Fibroblast of skin of left quadriceps (primary cell): ENCODE measurements at places on chromosomes 7 and 10.

DNA sequence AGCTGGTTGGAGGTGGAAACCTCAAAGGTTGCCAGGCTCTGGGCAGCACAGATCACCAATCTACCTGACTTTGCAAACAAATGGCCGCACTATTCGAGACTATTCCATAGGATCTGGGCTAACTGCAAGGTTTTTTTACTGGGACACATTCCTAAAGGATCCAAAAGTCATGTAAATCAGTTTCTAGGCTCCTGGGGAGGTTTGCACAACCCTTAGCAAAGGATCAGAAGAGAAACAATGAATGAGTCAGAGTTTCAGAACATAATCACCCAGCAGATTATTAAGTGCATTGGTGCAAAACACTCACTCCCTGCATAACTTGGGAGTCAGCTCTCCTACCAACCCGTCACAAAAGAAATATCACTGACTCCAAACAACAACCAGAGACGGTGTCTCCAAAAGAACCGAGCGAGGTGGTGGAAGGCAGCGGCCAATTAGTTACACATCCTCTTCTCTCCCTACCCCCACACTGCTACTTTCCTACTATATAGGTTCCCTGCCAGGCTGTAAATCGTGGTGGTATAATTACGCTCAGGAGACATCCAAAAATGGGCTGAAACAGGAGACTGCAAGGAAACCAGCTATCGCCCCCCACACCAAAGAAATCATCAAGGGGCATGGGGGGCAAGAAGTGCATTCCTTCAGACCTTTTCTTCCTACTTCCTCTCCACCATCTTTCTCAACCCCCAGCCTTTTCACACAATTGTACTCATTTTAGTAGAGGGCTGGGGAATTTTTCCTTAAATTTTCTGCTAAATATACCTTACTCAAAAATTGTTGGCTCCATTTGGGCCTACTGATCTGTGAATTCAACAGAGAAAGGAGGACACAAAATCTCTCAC is 3.2 kb downstream of the UBE2H start:
- DNase-seq: peak; percentile 73

DNA sequence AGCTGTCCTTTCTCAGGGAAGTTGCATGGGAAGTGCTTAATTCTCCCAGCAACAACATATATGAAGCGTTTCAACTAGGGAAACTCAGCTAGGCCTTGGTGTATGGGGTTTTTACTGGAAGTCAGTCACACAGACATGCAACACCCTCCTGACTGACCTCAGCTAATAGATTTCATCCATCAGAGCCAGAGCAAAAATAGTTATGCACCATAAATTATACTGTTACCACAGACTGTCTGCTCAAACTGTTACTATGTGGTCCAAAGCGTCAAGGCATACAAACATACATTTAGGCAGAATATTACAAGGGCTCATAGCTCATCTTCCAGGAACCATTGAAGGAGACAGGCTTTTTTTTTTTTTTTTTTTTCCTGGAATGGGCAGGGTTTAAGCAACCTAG is 417.9 kb downstream of the ANKRD7 start:
- no peak for DNase-seq

DNA sequence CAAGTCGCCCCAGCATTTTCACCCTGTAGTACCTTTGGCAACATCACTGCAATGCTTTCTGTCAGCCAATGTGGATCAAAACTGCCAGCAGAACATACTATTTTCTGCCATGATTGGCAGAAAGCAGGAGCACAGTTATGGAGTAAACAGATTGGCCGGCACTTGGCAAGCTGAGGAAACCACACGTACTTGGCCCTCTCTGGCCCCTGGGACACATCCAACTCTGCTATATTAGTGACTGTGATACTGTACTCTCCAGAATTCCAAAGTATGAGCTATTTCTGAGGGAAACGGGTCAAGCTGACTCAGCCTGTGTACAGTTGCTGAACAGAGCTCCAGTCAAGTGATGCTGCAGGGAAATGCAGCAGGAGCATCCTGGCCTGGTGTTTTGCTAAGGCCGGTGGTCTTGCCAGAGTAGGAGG is 39.8 kb upstream of the LANCL2 start:
- DNase-seq: peak; percentile 60

GRCh38 chr10:113322843-113323242 is 230.0 kb upstream of the HABP2 start:
- DNase-seq: no peak

DNA sequence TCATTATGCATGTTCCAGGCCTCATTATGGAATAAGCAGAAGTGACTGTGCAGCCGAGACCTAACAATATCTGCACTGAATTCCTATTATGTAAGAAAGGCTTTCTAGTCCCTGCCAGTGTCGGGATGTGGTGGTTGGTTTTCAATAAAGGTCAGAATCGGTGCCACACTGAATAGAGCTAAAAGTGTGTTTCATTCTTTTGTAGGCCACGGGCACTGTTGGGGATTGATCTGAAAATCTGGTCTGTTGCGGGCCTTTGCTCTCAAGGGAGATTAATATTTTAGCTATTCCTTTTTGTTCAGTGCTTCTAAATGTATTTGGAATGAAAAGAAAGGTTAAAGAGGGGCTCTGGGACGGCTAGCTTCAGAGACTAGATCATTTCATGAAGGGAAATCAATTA is 559.4 kb upstream of the GALNT17 start:
- DNase-seq: no peak

DNA sequence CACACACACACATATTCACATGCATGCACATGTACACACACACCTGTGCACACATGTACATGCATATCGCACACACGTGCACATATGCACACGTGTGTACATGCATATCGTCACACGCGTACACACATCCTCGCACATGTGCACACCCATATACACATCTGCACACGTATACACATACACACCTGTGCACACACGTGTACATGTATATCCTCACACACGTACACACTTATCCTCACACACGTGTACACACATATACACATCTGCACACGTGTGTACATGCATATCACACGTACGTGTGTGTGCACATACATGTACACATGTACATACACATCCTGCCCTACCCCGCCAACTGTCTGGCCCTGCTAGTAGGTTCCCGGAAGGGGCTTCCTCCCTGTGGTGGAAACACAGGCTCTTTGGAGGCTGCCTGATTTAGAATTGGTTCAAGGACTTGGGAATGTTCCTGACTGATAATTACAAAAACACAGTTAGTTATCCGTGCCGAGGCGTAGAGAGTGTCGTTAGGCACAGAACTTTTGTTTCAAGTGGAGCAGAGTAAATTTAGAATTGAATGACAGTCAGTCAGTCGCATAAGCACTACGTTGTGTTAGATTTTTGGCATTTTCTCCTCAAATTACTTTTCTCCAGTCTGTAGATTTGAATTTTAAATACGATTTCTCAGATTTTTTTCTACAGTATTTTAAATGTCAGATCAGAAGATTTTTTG is 18.5 kb upstream of the PRKAR1B start:
- DNase-seq: no peak

GRCh38 chr7:37713613-37714012 is 30.0 kb downstream of the GPR141 start:
- no peak for DNase-seq

DNA sequence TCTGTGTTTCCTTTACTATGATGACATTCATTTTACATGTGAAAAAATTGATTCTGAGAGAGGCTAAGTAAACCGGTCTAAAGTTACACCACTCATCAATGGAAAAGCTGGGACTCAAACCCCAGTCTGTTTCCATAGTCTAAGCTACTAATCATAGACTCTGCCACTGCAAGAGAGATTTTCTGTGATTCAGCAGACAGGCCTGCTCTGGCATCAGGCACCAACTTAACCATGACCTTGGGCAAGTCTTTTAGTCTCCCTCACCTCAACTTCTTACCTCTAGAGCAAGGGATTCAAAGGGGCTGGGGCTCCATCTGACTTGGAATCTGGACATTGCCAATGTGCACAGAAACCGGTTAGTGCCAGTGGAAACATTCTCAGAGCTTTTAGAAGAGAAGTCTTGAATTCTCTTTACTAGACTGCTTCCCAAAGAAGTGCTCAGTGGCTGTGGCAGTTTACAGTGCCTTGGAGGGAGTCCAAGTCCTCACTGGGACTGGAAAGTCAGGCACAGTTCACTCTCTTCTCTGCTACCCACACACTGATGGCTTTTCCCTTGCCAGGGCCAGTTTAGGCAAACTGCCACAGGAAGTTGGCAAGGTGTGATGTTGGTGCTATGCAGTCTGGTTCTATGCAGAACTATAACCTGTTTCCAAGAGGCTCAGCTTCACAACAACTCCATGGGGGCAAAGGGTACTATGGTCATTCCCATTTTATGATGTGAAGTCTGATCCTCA is 4.5 kb upstream of the BLNK start:
- no peak for DNase-seq

- DNase-seq: peak; percentile 58
Measured at GRCh38 chr7:78134256-78134655, 335.7 kb downstream of the PHTF2 start.

- DNase-seq: no peak
Measured at GRCh38 chr7:77626586-77627308, 69.5 kb upstream of the RSBN1L start.

- no peak for DNase-seq
Measured at GRCh38 chr10:69912589-69912988, 110.9 kb downstream of the COL13A1 start.
